MM.1S (cell line): ENCODE measurements at places on chromosomes 11 and 22.

GRCh38 chr11:721741-722345 is 15.8 kb downstream of the EPS8L2 start:
- DNase-seq, result peak; percentile 80

GRCh38 chr11:2303627-2304505 is 2.1 kb downstream of the TSPAN32 start:
- no peak for DNase-seq

GRCh38 chr22:46612341-46612903 is 7.8 kb upstream of the GRAMD4 start:
- DNase-seq, result no peak

GRCh38 chr11:45250035-45250718 is 36.0 kb downstream of the SYT13 start:
- DNase-seq, result no peak

DNA sequence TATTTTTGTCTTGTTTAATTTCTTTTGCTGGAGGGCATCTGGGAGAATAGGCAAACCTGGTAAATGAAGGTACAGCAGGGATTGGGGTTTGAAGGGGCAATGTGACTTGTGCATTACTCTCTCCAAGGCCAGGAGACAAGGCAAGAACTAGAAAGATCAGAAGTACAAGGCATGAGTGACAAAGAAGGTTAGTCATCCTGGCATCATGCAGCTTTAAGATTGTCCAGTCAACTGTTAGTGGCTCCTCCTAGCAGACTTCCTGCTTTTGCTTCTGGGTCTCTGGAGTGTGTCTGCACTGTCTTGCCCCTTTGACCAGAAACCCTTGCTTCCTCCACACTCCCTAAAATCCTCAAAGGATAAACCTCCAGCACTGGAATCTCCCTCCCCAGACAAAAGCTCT is 27.2 kb upstream of the GLYATL1 start:
- DNase-seq, result no peak

- peak; percentile 78 for DNase-seq
These were observed 55.0 kb downstream of the MYH9 start for GRCh38 chr22:36332623-36333332.

DNA sequence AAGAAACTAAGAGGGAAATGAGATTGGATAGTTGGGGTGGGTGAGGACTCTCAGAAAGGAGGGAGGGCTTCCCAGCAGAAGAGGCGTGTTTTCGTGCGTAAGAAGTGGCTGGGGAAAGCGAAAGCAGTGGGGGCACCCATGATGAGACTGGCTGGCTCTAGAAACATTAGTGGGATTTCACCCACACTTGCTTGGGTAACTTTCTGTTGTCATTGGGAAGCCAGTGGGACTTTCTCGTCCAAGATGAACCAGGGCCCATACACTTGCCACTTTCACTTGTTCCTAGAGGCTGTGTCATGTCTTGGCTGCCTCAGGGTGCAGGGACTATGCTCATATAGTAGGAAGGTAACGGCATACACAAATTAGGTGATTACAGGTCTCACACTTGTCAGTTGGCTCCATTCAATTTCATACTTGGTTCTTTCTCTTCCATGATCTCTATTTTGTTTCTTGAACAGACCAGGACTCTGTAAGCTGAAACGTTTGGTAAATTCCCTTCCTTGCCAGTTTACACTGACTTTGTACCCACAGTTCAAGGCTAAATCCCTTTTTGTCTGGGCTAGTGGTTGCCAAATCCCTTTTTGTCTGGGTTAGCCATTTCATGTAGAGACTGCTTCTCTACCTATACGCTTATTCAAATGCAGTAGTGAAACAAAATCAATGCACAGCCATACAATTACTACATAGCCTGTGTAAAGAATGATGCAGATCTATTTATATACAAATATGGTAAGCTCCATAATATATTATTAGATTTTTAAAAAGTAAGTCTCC is 42.0 kb upstream of the CXCR5 start:
- peak; percentile 43 for DNase-seq

GRCh38 chr22:24727218-24727851 is 47.2 kb downstream of the PIWIL3 start:
- DNase-seq, result no peak

DNA sequence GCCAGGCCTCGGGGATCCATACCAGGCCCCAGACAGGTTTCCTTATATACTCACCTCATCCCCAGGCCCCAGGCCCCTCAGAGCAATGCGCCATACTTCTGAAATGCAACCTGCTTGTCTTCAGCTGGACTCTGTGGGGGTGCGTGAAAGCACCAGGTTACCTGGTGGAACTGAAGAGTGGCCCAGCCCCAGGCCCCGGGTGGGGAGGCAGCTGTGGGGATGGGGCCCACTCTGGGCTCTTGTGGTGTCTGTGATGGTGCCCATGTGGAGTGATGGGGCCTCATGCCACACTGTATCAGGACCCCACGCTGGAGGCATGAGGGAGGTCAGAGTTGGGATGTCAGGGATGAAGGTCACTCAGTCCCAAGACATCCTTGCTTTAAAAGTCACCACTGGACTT is 999.0 kb downstream of the BRD1 start:
- no peak for DNase-seq

DNA sequence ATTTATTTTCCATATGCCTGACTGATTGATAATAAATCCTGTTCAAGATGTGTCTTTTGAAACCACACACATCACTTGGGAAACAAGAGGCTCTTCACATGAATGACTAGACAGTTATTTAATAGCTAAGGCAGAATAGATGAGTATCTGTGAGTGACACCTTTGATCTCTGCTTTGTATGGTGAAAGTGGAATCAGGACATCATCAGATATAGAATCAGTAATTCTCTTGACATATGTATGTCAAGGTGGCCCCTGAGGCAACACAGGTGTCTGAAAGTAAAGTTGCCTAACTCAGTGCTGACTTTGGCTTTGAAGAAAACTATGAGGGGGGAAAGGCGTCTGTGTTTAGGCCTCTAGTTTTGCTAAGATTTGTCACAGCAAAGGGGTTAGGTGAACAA is 11.5 kb upstream of the CASP4 start:
- DNase-seq, result peak; percentile 61

DNA sequence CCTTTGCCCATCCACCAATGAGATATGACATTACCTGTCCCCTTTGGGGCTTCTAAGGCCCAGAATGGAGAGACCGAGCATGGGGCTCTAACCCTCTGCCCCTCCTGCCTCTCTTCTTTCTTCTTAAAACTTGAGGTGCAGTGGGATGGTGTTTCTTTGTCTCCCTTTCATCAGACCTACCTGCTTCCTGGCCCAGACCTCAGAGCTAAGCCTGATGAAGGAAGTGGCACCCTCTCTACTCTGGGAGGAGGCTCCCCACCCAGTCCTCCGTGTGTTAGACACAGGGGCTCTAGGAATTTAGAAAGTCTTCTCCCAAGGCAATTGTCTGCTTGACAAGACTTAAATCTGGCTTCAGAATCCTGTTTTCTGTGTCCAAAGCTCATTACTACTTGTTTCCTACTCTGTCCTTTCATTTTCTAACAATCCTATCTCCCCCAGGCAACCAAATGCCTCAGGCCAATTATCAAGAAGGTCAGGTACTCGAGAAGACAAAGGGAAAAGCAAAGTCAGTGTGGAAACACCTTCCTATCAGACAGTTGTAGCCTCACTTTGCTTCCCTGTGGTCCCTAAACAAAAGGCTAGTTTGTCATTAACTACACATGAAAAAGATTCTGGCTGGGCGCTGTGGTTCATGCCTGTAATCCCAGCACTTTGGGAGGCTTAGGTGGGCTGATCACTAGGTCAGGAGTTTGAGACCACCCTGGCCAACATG is 20.3 kb upstream of the PARVA start:
- DNase-seq, result no peak

DNA sequence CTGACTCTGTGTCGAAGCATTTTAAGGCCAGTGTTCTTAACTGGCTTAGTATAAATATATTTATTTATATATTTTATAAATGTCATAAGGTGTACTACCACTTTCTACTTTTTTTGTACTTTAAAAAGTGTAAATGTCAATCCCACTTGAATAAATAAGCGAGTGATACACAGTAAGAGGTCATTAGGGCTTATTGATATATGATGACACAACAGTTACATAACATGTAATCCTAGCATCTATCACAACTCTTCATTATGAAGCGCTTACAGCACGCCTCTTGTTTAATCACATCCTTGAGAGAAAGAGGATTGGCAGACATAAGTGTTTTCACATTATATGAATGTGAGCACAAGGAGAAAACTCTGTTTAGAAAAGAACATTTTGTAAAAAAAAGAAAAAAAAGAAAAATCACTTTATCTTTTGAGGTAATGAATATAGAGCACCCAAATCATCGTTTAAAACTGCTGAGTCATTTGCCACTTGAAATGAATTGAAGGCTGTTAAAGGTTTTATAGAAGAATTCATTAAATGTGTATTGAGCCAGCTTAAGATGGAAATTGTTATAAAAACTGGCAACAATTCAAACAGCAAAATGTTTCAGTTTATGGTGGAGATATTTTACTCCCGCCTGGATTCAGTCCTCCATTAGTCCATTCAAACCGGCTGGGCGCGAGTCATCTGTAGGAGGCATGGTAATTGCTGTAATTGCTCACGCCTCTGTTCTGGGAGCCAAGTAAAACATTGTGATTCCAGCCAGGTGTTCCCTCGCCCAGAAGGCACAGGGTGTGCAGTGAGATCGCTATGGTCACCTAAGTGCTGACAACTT is 627.3 kb upstream of the KIRREL3 start:
- DNase-seq, result no peak

DNA sequence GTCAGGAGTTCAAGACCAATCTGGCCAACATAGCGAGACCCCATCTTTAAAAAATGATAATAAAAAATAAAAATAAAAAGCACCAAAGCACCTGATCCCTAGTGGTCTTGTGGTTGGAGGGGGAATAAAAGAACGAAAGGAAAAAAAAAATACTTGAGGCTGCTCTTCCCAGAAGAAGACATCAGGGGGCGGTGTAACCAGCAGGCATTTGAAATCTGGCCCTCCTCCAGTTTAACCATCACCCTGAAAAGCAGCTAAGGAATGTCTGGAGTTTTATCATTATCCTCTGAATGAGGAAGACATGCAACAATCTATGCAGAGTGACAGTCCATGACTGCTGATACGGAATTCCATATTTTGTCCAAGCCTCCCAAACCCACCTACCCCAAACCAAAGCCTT is 5.6 kb upstream of the KCTD17 start:
- DNase-seq, result peak; percentile 11

GRCh38 chr11:100594320-100594719 is 92.8 kb upstream of the ARHGAP42 start:
- no peak for DNase-seq

GRCh38 chr11:119100994-119101758 is 477 bp downstream of the DPAGT1 start:
- DNase-seq, result peak; percentile 66

DNA sequence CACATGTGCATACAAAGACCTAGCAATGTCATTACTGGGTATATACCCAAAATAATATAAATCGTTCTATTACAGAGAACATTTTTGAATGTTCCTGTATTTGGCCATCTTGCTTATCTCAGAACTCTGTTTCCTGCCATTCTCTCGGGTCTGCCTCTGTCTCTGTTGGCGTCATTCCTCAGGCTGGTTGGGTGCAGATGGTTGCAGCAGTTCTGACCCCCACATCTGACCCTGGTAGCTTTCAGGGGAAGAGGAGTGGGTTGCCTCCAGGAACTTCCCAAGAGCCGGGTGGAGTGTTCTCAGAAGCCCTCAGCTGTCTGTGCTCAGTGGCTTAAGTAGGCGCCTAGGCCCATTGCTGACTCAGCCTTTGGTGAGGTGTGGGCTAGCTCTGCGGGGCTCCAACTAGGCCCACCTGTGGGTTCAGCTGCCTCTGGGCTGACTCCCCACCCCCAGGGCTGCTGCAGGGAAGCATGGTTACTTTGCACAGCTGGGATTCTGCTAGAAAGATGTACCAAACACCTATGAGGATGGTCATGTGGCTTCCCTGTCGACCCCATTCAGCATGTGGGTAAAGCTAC is 114.0 kb downstream of the TBC1D22A start:
- DNase-seq, result no peak

DNA sequence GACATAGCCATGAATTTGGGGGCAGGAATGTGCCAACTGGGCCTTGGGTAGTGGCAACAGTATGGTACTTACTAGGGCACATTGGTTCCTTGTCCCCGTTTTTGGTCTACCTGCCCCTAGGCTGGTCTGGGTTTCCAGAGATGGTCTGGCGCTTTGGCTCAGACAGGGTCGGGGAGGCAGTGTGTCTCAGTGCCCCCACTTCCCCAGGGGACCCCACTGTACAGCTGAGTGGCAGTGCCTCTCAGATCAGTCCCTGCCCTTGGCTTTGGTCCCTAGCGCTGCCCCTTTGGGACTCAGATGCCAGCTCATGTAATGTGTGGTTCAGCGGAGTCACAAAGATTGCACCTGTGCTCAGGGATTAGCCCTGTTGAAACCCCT is 3.3 kb downstream of the RIC8A start:
- no peak for DNase-seq

DNA sequence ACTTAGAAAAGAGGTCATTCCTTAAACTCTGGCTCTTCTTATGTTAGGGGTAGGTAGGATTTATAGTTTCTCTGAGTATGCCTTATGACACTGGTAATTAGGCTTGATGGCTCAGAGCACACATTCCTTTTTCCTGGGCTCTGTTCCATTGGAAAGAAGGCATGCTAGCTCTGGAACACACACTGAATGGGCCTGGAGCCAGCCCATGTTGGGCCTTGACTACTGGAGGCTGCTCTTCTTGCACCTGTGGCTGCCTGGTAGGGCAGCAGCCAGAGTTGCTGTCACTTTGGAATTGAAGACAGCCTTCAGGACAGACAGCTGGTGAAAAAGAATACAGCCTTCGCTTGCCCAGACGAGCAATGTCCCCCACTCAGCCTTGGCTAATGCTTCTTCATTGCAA is 18.2 kb downstream of the MCAM start:
- DNase-seq, result no peak

GRCh38 chr11:15757048-15757698 is 599.2 kb downstream of the SOX6 start:
- no peak for DNase-seq

DNA sequence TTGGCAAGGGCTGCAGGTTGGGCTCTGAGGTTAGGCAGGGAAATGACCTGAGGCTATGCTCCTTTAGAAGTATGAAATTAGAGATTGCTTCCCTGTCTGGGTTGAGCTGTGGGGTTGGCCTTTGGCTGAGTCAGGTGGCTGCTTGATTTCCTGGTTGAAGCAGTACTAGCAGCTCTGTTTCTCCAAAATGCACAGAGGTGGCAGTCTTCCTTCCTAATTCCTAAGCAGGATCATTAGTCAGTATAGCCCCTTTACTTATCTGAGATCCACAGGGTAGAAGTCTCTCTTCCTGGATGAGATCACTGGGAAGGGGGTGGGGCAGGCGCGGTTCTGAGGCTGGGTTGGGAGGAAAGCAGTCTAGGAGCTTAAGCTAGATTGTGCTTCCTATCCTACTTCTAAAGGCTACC is 1917.5 kb downstream of the LRRC4C start:
- no peak for DNase-seq

DNA sequence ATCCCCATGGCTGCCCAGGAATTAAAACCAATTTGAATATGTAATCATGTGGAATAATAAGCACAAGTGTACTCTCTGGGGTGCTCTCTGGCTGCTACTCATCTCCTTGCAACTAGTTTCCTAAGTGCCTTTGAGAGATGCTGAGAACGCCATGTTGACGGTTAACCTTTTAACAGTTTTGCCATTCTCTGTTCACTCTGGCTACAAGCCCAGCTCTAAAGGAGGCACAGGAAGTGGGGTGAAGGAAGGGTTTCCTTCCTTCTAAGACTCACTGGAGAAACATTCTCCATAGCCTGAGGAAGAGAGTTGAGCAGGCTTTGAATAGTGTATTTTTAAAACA is 122.0 kb upstream of the ZC3H12C start:
- no peak for DNase-seq
